ENCODE measurements at places on chromosomes 4 and X.
A peak's percentile ranks its signal among the peaks of the same experiment; 100 is the strongest.

DNA sequence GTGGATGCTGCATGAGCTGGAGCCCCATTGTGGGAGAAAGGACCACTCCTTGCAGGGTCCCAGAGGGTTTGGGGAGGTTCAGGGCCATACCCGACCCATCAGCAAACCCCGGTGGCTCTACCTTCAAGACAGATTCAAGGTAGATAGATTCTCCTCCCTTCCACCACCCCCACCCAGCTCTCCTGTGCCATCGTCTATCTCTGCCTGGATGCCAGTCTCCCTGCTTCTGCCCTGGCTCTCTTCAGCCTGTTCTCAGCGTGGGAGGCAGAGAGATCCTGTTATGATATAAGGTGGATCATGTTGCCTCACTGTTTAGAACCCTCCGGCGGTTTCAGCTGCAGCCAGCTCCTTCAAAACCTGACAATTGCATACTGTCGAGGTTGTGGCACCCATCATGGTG lies 5.4 kb downstream of the LAGE3 start:
- DNase-seq, result no peak

DNA sequence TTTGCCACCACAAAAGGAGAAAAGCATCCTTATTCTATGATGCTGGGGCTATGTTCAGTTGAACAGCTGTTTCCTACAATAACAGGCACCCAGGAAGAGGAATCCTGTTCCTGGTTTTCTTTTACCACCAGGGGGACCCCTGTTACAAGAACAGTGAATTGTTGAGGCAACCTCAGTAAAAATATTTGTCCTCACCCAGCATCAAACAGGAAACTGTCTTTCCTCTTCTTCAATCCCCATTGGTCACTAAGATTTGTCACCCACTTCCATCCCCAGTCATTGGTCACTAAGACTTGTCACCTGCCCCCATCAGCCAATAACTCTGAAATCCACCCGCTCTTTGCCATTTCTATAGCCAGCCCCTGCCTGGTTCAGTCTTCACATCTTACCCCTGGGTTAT lies 143.5 kb upstream of the GALNT7 start:
- peak; percentile 47 for DNase-seq

GRCh38 chr4:185335579-185335978 lies 60.1 kb downstream of the LRP2BP start:
- no peak for DNase-seq

GRCh38 chr4:150534818-150535217 lies 47.1 kb upstream of the MAB21L2 start:
- no peak for DNase-seq

- no peak for DNase-seq
Measured at GRCh38 chrX:139222511-139223200, 307.9 kb upstream of the F9 start.

DNA sequence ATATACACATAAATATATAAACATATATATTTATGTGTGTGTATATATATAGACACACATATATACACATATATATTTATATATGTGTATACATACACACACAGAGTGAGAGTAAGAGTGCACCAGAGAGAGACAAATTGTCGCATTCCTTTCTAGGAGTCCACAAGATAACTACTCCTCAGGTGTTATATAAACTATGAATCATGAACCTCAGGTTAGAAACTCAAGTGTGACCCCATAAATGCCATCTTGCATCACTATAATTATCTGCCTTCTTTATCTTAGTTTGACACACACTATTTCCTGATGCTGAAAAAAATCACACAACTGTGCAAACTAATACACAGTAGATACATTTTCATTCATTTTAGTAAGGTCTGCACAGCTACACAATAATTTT lies 135.2 kb downstream of the PPARGC1A start:
- no peak for DNase-seq

DNA sequence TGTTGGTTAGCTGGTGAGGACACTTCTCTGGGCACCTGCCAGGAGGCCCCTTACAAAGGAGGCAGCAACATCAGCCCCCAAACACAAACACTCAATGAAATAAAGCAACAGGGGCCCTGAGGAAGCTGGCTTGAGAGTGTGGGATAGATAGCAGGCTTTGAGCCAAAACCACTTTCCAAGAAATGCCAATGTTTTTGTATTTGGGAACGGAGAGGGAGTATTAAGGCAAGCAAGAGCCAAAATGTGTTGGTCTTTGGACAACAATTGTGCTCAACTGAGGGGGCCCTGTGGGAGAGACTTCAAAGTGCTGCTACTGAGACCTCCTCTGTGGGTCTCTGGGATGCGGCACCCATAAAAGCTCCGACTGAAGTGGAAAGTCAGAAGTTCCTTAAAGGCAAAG lies 41.0 kb downstream of the RAI2 start:
- DNase-seq, result no peak
